ENCODE measurements at places on chromosomes 16 and 17.

GRCh38 chr16:16073891-16074881 lies 124.8 kb downstream of the ABCC1 start:
- no peak for DNase-seq

GRCh38 chr16:85675251-85675874 lies 13.4 kb downstream of the GINS2 start:
- no peak for DNase-seq

DNA sequence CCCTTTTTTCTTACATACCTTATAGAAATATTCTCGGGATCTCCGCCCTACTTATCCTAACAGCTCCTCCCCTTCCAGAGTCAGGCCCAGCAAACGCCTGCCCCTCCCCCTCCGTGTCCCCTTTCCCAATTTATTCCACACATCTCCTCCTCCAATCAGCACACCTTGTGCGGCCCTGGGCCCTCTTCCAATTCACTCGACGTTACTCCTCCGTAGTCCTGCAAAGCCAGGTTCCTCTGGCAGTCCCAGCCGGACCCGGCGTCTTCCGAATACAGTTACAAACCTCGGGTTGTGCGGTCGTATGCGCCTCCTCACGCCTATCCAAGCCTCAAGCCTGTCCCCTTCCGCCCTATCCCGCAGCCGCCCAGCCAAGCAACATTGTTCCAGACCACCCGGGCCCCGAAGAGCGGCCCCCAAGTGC lies 677 bp downstream of the CBX1 start:
- DNase-seq, result peak; percentile 73

DNA sequence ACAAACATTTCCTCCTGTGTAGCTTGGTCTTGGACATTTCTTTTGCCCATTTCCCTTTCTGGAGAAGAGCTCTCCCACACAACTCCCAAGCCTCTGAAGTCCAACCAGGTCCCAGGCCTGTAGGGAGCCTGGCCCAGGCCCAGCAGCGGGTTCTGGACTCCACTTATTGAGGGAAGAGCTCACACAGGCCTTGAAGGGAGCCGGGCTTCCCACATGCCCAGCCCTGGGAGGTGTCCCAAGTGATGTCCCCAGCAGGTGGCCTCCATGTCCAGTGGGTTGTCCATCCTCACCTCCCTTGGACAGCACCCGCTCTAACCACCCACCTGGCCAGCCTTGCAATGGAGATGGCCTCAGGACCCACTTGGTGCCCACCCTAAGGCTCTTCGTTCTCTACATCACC lies 5.9 kb upstream of the EPX start:
- no peak for DNase-seq

DNA sequence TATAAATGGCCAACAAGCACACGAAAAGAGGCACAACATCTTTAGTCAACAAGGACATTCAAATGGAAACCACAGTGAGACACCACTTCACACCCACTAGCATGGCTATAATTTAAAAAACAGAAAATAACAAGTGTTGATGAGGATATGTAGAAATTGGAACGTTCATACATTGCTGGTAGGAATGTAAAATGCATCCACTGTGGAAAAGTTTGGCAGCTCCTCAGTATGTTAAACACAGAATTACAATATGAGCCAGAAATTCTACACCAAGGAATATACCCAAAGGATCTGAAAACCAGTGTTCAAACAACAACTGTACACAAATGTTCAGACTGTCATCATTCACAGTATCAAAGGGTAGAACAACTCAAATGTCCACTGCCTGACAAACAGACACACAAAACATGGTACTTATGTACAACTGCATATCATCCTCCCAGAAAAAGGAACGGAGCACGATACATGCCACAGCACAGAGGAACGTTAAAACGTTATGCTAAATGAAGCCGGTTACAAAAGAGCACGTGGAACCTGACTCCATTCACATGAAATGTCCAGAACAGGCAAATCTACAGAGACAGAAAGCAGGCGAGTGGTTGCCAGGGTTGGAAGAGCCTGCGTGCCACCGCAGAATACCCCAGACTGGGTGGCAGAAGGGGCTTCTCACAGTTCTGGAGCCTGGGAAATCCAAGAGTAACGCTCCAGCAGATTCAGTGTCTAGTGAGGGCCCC lies 32.8 kb upstream of the METRNL start:
- no peak for DNase-seq

GRCh38 chr17:82985428-82985805 lies 94.0 kb upstream of the METRNL start:
- DNase-seq, result no peak

- no peak for DNase-seq
These were observed 55.4 kb downstream of the WWOX start for GRCh38 chr16:78154729-78155461.

- no peak for DNase-seq
These were observed 22.2 kb downstream of the FAM117A start for GRCh38 chr17:49741692-49742076.

DNA sequence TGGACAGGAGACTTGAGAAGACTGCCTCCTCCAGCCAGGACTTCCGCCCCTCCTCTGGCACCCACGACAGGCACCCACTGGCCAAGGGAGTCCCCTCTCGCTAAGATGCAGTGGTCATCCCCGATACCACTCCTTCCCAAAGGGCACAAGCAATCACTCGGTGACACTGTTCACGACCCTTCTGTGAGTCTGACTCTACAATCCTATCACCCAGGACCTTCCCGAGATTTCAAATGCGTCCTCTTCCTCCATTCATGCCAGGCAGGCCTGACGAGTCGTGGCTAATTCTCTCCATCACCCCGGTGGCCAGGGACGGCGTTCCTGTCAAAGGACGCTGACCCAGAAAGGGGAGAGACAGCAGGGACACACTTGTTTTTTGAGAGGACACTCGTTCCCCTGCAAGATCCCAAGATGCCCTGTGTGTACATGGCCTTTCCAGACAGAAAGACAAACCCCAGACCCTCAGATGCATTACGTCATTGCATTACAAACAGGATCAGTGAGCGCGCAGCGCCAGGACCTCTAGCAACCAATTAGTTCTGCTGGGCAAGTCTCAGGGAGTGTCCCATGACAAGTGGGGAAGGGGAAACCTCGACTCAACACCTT lies 12.2 kb downstream of the FBXO31 start:
- no peak for DNase-seq

DNA sequence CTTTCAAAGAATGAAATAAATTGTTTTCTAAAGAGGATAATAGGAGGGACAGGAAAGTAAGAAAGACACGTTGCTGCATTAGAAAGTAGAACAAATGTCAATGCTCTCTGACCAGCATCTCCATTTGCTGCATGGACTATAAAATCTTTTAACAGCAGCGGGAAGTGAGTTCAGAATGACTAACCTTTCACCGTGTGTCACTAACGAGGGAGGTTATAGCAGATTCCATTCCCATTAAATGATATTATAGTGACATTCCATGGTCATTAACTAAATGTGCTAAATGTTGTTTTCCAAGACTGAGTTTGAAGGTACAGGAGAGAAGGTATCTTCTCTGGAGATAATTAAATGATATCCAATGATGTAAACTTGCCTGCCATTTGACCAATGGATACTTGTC lies 127.1 kb upstream of the HS3ST3A1 start:
- no peak for DNase-seq

DNA sequence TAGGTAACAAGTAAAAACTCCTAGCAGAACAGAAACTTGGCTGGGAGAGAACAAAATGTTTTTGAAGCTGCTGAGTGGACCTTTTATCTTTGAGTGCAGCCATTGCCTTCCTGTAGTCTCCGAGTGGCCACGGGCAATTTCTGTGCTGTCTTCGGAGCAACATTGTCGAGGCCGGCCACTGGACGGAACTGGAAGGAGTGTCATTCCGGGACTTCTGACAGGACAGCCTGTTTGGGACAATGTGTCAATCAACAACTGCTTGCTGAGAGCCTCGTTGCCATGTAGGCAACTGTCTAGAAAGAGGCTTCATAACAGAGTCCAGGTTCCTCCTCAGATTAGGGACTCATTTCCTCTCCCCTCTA lies 96.2 kb upstream of the CDYL2 start:
- no peak for DNase-seq

DNA sequence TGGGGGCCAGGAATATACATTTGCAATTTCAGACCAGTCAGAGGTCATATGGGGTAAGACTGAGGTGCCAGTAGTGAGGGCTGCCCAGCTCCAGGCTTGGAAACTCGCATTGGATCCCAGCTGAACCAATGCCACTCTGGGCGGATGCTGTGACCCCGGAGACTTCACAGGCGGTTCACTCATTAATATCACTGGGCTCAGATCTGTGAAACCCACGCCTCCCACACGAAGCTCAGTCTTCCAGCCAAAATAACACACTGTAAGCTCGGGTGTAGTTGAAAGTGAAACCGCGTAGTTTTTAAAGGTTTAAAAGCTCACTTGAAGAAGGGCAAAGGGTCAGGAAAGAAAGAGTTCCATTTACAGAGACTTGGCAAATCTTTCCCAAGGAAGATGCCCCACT lies 254.8 kb downstream of the FOXL1 start:
- DNase-seq, result no peak

- DNase-seq, result no peak
These were observed 34.8 kb downstream of the SYNRG start for GRCh38 chr17:37574427-37574826.

- DNase-seq, result no peak
These were observed 46.5 kb downstream of the DNAH17 start for GRCh38 chr17:78530675-78531074.

DNA sequence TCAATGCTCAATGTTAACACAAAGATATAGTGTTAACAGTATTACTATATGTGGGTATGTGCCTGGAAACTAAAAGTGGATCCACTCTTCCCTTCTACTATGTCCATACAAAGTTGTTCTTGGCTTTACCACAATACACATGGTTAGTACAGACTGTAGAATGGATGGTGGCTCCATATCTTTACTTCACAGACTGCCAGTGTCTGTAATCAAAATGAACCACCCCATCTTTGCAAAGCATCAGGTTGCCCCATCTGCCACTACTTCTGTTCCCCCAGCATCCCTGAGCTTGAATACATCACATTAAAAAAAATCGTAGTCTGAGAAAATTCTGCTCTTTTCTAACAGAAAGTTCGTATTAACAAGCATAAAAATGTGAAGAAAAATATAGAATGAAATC lies 30.0 kb downstream of the USP32 start:
- no peak for DNase-seq

GRCh38 chr17:53807286-53807685 lies 15.4 kb upstream of the KIF2B start:
- no peak for DNase-seq

DNA sequence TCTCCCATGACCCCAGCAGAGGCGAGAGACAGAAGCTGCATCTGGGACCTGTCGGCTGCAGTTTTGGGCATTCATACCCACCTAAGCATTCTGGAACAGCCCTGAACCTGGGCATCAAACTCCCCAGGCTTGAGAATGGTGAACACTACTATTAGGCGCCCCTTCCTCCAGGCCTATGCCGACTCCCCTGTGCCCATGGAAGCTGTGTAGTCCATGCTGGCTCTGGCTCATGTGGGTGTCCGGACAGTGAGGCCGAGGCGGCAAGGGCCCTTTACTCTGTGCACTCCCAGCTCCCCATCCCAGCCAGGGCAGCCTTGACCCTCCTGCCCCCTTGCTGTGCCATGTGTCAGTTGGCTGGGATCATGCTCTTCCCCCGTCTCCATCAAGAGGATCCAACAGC lies 89.0 kb upstream of the TOB1 start:
- DNase-seq, result peak; percentile 51

- DNase-seq, result no peak
These were observed 16.0 kb downstream of the BTBD17 start for GRCh38 chr17:74345433-74346241.

DNA sequence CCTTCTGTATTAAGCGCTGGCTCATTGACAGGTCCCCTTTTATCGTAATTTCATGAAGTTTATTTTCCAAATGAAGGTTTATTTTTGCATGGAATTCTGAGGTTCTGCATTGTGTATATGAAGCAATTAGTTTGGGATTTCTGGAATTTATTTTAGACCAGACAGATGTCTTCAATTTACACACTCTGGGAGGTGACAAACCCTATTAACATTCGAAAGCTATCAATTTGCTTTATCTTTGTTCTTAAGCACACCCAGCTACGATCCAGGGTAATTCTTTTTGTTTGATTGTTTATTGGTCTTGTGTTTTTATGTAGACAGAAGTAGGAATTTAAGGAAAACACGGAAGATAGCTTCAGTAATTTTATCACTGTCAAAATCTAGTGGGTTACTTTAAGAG lies 264.6 kb downstream of the HS3ST3A1 start:
- no peak for DNase-seq

GRCh38 chr16:83652943-83653342 lies 154.8 kb upstream of the HSBP1 start:
- no peak for DNase-seq

GRCh38 chr16:53556521-53556920 lies 53.5 kb upstream of the AKTIP start:
- DNase-seq, result no peak

DNA sequence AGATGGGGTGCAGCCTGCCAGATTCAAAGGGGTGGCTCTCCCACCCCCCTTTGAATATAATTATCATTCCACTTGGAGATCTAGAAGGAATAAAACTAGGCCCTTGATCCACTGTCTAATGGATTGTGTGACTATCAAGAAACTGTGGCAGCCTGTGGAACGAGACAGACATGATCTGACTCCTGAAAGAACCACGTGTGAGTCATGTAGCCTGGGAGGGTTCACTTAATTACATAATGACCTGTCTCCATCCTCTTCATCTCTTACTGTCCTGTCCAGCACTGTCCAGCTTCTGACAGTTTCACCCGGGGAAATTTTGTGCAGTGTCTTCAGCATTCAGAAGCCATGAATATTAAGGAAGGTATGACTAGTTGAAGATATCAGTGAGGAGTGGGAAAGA lies 43.3 kb upstream of the CDH13 start:
- DNase-seq, result no peak

- DNase-seq, result no peak
These were observed 85.7 kb downstream of the NOG start for GRCh38 chr17:56679115-56679776.

GRCh38 chr17:2691965-2692780 lies 19.4 kb downstream of the CLUH start:
- DNase-seq, result no peak

DNA sequence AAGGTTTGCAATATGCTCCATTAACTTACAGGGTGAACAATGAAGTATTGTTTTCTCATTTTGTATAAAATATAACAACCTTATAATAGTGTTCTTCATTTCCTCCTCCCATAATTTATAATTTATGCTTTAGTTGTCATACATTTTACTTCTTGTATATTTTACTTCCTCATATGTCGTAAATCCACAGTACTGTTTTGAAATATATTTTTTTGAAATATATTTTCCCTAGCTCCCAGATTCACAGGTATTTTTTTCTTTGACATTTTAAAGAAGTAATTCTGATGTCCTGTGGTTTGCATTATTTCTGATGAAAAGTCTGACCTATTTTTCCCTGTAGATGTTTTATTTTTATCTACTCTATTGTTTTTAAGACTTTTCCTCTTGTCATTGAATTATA lies 52.7 kb downstream of the VMP1 start:
- DNase-seq, result no peak

All from Right ventricle myocardium inferior (tissue), 1 donor.